Activated gamma-delta T cell treated with Interleukin-2 at 50 U/mL for 16 hours (primary cell): ENCODE measurements at places on chromosomes 1 and 21.

DNA sequence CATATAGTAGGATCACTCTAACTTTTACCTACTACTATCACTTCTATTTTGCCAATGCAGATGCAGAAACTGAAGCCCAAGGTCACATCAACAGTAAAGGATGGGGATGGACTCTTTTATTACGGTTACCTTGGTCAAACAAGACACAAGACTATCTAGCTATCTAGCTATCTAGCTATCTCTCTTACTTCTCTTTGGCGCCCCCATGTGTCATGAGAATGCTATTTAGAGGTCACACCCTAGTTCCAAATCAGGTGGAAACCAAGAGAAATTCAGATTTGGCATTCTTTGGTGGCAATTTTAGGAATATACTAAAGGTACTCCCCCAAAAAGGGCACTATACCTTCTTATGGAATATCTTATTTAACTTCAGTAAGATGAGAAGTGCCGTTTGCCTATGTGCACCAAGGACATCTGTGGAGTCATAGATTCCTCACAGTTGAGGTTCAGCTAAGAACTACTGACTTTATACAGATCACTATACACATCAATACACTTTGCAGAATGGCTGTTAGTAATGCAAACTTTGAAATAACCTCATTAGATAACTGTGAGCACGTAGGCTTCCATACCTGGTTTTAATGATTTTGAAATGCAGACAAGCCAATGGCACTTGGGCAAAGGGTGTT is 6.7 kb downstream of the ZNF648 start:
- DNase-seq: peak; percentile 59

DNA sequence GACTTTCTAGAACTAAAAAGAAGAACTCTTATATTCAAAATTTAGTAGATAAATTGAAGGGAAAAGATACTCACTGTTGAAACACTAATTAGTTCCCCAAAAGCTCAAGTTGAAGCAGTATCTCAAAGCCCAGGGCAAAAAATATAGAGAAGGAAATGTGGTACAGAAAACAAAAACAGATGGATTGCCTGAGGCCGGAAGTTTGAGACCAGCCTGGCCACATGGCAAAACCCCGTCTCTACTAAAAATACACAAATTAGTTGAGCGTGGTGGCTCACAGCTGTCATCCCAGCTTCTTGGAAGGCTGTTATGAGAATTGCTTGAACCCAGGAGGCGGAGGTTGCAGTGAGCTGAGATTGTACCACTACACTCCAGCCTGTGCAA is 36.0 kb downstream of the FAM177B start:
- no peak for DNase-seq

- DNase-seq: no peak
Measured at GRCh38 chr1:223652436-223652941, 13.0 kb downstream of the CAPN8 start.

DNA sequence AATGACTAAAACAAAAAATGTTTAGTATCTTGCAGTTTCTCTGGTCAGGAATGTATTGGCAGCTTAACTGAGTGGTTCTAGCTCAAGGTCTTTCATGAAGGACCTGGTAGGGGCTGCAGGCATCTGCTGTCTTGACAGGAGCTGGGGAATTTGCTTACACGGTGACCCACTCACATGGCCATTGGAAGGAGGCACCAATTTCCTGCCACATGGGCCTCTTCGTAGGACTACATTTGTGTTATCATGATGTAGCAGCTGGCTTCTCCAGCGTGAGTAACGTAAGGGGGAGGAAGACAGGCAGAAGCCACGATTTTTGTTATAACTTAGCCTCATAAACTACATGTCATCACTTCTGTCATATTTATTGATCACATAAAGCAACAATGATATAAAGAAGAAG is 376.3 kb downstream of the AMY1C start:
- no peak for DNase-seq

- DNase-seq: no peak
Measured at GRCh38 chr1:159014003-159014571, 4.4 kb downstream of the IFI16 start.

DNA sequence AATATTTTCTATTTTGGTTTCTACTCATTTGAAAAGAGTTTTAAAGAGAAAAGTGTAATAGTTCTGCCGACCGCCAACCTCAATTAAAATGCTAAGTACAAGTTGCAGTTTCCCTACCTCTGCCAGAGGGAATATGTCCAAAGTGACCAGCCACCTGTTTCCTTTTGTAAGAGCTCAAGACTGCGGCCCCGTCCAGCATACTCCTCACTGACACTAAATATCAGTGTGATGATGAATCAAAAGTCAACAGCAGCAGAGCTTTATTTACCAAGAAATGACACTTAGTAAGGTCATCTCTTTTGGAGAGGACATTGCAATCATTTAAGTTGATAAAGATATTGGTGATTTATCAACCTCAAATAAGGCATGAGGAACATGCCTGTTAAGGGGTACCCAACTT is 57.4 kb upstream of the NRIP1 start:
- no peak for DNase-seq

DNA sequence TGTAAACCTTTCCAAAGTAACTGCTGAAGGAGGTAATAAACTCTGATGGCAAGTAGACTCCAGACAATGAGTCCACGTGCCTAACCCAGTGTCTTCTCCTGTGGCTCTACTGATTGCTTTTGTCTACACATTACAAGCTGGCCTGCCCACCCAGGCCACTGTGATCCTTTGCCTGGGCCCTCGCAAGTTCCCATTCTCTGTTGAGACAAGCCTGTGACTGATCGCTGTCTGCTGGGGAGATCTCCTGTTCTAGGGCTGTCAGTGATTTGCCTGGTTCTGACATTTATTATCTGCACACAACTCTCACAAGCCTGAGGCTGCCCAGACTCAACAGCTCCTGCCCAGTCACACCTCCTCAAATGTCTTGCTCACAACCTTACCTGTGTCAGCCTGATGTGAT is 81.4 kb downstream of the CYYR1 start:
- no peak for DNase-seq

DNA sequence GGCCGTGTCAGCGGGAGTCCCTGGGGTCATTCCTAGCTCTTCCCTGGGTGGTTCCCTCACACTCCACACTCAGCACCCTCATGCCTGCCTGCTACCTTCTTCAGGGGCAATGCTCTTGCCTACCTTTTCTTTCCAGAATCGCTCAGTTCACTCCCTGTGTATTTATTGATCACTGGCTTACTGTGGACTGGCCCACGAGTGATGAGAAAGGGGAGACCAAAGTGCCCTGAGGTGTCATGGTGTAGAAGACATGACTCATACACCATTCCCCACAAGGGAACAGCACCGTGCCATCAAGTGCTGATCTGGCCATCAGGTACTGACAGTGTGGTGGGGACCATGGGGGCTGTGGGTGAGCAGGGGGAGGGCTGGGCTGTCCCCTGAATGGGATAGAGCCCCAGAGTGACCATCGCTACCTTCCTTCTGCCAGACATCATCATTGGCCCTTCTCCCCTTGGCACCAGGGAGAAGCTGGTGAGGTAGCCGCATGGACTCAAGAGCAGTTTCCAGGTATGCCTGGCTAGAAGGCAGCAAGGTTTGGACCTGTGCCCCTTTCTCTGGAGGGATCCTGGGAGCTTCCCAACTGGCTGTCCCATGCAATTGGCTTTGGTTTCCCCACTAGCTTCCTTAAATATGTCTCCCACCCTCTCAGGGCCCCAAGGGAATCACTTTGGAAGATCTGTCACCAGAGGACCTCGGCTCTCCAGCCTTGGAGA is 17.2 kb upstream of the LRRN2 start:
- DNase-seq: no peak

DNA sequence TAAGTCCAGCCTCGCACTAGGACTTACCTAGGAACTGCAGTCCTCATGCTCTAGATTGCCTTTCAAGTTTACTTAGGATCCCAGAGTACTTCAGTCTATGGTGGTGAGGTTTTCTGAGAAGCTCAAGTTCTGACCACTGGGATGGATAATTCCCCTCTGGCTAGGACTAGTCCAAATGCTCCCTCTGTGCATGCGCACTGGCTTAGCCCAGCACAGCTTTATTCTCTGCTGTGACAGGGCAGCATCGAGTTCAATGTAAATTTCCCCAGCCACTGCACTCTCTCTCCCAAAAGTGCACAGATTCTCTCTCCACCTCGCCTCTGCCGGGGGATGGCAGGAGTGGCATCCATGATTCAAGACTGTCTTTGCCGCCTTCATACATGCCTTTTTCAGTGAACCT is 241.6 kb downstream of the ZNF326 start:
- no peak for DNase-seq

DNA sequence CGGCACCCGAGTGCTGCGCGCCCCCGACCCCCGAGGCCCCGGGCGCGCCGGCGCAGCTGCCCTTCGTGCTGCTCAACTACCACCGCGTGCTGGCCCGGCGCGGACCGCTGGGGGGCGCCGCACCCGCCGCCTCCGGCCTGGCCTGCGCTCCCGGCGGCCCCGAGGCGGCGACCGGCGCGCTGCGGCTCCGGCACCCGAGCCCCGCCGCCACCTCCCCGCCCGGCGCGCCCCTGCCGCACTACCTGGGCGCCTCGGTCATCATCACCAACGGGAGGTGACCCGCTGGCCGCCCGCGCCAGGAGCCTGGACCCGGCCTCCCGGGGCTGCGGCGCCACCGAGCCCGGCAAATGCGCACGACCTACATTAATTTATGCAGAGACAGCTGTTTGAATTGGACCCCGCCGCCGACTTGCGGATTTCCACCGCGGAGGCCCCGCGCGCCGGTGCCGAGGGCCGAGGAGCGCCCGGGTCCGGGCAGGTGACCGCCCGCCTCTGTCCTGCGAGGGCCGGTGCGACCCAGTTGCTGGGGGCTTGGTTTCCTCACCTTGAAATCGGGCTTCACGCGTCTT is 49.0 kb downstream of the SIM2 start:
- DNase-seq: no peak

GRCh38 chr1:172373864-172374263 is 46.6 kb upstream of the C1orf105 start:
- no peak for DNase-seq

GRCh38 chr21:46323227-46323709 is 402 bp downstream of the C21orf58 start:
- no peak for DNase-seq

GRCh38 chr1:30041741-30042437 is 681.5 kb downstream of the MATN1 start:
- DNase-seq: no peak

- no peak for DNase-seq
Measured at GRCh38 chr1:2801535-2802291, at the start of gene TTC34. TTC34 (minus strand) TSS chr1:2801693; CDS start chr1:2800827, 866 bp downstream.

- no peak for DNase-seq
Measured at GRCh38 chr1:171501305-171502024, 16.1 kb downstream of the PRRC2C start.

DNA sequence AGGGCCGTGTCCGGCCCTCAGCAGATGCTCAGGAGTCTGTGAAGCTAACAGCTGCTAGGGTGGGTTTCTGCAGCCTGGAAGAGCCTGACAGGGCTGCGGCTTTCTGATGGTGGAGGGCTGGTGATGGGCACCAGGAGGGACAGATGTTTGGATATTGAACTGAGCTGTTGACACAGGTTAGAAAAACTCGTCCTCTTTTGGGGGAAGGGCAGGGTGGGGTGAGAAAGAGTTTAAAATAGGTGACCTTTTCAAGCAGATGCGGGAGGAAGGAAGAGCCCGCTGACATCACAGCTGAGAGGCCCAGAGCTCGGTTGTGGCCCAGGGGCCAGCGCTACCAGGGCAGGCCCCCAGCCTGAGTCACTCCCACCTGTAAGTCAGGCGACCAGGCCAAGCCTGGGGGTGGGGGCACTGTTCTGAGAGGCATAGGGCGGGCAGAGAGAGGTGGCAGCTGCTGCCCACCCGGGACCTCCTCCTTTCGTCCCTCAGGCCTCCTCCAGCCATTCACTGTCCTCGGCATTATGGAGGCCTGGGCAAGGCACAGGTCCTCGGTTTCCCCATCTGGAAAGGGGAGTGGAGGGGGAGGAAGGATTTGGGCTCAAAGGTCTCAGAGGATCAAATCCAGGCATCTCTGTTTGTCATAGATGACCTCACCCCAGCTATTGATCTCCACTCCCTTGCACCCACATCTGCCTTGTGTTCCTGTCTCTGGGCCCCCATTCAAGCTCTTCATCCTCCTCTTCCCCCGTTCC is 32.3 kb upstream of the ID3 start:
- DNase-seq: peak; percentile 58

DNA sequence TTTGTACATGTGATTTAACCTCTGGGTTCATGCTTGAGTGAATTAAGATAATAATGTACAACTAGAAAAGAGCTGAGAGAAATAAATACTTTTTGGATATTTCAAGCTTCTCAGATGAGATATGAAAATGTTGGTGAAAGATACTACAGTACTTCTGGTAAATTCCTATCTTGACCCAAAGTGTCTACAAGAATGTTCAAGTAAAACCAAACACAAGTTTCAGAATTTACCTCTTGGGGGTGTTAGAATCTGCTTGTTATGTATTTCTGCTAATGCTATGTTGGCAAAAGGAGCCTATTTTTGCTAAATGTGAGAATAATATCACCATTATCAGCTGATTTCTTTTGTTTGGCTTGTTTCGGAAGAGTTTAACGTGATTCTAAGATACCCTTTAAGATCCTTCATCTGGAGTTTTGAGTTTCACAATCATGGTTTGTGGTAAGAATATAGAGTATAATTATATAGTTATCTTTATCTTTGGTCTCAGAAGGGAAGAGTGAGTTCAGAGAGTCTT is 388.5 kb downstream of the LMO4 start:
- no peak for DNase-seq

DNA sequence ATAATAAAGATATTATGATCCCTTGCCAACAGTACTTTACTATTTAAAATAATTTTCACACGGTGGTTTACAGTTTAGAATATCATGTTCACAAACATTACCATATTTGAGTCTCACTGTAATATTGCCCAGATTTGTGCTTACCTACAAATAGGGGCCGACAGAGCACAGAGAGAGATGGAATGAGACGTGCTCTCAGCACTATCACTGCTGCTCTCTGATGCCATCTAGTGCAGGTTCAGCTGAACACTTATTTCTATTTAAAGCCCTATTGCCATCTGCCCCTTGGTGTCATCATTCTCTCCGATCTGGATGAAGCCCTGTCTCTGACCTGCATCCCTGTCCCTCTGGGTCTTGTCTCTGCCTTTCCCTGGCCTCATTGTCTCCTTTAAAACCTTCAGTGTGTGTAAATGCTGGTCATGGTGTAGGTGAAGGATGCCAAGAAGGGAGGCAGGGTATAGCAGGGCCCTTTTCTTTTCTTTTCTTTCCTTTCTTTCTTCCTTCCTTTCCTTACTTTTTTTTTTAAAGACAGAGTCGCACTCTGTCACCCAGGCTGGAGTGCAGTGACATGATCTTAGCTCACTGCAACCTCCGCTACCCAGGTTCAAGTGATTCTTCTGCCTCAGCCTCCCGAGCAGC is 6.9 kb upstream of the GPATCH4 start:
- DNase-seq: peak; percentile 67

DNA sequence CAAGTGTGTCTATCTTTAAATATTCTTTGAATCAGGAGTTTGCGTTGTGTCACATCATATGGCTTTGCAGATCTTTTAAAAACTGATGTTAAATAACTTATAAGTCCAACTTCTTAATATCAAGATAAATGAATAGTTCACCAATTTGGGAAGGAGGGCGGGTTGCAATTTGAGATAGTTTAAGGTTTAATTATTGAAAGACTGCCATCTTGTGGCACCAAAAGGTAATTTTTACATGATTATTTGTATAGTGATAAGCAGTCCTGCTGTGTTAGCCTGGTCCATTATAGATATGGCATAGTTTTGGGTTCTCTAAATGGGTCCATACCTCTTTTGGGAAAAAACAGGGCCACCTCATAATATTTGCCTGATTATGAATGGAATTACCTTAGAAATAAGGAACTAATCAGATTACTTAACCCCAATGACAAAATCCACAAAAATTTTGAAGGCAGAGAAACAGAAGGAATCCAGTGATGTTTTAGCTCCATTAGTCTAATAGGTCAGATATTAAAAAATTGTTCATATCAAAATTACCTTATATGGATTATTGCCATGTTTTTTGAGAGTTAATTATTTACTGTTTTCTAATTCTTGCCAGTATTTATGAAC is 64.3 kb downstream of the PRKAA2 start:
- DNase-seq: no peak
